Stimulated activated CD8-positive, alpha-beta memory T cell treated with anti-CD3 and anti-CD28 coated beads, Interleukin-15, amount 100 ng/mL, for 24 hours (primary cell): ENCODE measurements at places on chromosomes 5 and 9.

DNA sequence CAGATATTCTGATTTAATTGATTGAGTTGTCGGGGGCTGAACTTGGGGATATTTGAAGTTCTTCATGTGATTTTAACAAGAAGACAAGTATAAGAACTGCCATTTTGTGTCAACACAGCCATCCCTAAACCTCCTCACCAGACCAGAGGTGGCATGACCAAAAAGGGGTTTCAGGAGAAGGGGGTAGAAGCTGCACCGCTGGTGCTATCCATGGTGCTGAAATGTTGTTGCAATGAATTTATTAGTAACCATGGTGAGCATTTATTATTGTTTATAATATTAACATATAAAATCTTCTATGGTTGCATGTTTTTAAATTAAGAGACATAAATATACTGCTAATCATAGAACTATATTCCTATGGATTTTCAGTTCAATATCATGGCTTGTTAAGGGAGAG, 72.3 kb downstream of the GNA14 start:
- DNase-seq = no peak

DNA sequence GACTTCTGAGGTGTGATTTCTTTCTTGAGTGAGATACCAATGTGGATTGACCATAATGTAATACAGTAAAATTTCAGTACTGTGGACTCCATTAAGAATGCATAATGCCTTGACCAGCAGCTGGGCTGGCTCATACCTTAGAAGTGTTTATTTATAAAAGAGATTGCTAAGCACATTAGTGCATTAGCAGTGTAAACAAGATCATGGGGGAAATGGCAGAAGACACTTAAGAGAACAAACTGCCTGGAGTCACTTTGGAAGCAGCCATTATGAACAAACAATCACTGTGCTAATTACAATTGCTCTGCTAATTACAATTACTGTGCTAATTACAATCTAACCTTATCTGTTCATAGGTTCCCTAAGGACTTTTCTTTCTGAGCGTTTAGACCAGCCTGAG, 104.2 kb downstream of the TRIM32 start:
- no peak for DNase-seq

DNA sequence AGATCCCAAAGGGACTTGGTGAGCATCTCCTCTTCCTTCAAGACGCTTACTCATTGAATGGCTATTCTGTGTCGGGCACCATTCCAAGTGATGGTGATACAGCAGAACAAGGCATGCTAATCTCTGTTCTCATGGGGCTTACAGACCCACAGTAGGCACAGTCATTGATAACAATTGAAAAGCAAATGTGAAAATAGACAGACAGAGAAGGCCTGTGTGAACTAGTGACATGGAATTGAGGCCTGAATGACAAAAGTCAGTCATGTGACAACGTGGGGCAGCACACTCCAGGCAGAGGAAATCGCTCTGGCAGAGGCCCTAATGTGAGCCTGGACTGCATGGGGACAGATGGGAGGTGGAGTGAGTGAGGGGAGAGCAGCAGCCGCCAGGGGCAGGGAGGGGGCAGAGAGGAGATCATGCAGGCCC, 70.7 kb upstream of the CPLX2 start:
- no peak for DNase-seq

DNA sequence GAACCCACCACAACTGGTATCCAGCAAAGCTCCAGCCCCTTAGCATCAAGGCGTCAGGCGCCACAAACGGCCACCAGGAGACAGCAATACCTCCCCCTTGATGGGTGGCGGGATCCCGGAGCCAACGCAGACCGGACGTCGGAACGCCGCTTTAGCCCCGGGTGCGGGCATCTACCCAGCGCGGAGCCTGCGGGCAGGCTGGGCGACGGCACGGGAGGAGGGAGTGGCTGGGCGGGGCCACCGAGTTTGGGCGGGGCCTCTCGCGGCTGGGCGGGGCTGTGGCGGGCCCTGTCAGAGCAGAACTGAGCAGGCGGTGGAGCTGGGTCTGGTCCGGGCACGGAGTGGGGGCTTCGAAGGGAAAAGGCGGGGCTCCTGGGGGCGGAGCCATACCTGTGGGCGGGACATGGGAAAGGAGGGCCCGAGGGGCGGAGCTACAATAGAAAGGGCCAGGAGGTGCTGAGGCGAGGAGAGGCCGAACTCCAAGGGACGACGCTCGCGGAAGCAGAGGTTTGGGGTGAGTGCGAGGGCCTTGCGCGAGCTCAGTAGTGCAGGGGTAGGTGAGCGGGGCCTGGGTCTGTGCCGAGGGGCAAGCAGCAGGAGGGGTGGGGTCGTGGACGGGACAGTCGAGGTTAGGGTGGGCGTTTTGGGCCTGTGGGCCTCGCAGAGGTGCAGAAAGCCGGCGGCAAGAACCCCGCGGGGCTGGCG, 40.2 kb upstream of the GARNL3 start:
- DNase-seq = peak; percentile 75

- no peak for DNase-seq
These were observed 10.3 kb downstream of the HK3 start for GRCh38 chr5:176888865-176889165.

DNA sequence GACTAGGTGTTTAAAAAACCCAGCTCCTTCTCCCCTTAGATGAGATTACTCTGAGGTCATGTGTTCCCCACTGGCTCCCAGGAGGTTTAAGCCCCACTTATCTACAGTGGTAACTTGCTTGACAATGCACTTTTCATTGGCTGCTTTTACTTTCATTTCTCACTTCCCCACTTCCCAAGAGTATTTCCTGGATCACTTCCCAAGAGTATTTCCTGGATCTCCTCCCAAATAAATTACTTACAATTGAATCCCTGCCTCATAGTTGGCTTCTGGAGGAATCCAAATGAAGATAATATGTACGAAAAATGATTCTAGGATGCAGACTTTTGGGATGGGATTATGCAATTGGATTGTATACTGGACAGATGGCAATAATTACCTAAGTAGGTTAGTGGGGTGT, 47.1 kb upstream of the CHSY3 start:
- DNase-seq = no peak

DNA sequence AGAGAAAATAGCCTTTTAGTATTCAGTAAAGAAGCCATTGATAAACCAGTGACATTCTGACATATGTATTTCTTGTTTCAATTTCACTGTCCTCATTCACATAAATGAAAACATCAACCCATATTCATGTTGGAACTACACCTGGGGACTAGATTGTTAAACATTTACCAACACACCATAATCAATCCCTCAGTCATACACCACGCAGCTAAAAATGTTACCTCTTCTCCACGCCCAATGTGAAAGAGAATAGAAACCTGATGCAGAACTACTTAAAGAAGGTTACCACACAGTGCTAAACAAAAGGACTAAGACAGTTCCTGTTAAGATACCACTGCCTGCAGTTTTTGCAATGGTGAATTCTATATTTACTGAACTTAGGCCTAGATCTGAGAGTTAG, 518.9 kb downstream of the PRELID2 start:
- DNase-seq = no peak

DNA sequence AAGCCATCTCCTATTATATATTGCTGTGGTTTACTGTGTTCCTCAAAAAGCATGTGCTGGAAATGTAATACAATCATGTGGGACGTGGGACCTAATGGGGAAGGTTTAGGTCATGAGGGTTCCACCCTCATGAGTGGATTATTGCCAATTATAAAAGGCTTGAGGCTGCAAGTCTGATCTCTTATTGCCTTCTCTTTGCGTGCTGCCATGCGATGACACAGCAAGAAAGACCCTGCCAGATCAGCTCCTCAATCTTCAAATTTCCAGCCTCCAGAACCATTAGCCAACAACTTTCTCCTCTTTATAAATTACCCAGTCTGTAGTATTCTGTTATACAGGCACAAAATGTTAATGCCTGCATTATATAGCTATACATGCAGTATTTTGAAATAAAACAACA, 45.4 kb downstream of the MARCHF11 start:
- no peak for DNase-seq

GRCh38 chr5:164951570-164951969, 1446.2 kb downstream of the MAT2B start:
- DNase-seq = no peak

GRCh38 chr5:178475422-178475821, 114.8 kb downstream of the COL23A1 start:
- DNase-seq = no peak

DNA sequence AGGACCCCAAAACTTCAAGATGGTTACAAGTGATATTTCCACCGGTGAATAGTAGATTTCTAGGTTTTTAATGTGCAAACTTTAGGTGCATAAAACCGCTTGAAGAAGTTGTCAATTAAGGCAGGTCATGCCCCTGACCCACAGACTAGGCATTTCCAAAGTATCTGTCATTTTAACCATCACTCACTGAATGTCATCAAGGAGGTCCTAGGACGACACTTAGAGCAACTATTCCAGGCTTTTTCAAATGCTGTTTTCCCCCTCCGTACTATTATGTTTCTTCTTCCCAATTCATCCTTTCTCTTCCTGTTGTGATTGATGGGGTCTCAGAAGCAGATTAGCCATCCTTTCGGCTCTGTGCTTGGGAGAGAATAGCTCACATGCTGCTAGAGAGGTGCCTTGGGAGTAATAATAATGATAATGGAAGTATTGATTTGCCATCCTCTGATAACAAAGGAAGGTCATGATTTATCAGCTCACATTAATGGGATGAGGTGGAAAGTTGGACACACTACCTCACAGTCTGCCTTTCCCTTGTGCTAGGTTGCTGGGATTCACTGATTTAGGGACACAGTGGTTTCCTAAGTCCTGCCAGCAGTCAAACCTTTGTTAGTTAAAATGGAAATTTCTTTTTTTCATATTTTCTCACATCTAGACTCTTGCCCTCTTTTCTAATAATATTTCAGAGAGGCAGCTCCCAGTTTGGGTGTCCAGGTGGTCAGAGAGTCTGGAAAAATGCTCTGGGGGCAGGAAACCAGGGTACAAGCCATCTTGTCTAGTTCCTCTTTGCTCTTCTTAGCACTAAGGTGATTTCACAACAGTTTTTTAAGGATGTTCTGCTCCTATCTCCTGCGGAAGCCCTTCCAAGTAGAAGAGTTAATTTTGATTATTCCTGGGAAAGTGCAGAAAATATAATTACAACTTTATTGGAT, 67.0 kb downstream of the PTTG1 start:
- no peak for DNase-seq

- no peak for DNase-seq
These were observed 181.2 kb downstream of the CCDC192 start for GRCh38 chr5:127884416-127884815.

DNA sequence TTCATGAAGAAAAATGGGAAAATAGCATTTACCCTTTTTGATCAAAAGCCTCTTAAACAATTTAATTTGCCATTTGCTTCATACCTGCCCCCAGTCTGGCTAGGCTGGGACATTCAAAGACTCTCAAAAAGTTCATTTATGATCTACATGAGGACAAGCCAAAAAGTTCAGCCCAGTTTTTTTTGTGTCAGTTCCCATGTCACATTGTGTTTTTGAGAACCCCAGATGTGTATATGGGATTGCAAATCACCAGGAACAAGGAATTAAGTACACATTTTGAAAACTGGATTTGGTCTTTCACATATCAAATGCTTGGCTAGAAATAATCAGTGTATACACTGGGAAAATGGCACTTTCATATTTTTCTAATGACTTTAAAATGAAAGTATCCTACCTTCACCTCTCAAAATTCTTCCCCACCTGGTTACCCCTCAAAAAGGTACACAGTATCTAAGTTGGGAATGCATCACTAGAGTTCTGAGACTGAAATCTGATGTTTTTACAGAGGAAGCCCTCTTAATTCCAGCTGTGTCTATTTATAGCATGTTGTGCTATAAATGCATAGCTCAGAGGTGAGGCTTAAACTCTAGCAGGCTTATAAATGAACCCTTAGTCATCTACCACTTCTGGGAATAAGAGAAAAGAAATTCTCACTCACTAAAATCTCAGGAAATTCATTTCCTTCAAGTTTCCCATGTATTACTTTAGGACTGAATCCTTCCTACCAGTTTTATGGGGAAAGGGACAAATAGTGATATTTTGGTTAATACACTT, 9.3 kb downstream of the STOM start:
- no peak for DNase-seq

GRCh38 chr5:61468483-61468865, 136.4 kb downstream of the ZSWIM6 start:
- no peak for DNase-seq
